ENCODE measurements at places on chromosomes 6 and 20. TPM values are rescaled to one million over a fixed set of nuclear protein-coding genes. Genes with fewer than 3 reads are reported as not detected.
A peak's percentile ranks its signal among the peaks of the same experiment; 100 is the strongest.

The KHDC1 gene
- polyA plus RNA-seq, result 12.3 TPM

GRCh38 chr20:32828029-32828680 is 8.4 kb downstream of the MAPRE1 start:
- DNase-seq, result no peak

GRCh38 chr6:27957516-27957915 is 475 bp downstream of the OR2B6 start:
- peak; percentile 1 for DNase-seq

DNA sequence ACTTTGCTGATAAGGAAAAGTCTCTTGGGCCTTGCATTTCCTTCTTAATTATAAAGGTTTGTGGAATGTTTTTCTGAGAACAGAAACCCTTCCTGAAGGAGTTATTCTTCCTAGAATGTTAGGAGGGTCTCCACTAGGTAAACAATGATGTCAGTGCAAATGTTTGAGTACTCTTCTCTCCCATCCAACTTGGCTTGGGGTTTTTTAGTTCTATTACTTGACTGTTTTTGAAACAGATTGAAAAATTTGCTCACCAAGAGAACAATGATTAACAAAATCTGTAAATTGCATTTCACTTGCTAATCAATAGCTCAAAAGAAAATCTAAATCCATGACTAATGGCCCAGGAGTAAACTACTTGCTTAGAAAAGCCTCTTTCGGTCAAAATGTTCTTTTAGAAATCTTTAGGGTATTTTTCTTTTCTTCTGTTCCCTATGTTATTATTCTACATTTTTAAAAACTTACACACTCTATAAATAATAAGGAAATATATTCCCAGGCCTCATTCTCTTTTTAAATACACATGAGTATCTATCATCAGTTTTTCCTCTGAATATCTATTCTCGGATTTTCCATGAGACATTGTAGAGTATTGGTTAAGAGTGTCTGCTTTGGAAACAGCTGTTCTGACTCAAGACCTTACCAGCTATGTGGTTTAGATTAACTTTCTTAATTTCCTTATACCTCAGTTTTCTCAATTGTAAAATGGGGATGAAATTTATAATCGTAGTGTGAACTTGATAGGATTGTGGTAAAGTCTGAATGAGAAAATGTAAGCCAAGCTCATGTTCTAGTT is 234.2 kb upstream of the CITED2 start:
- no peak for DNase-seq

The ARMH2 gene
- polyA plus RNA-seq, result not detected

DNA sequence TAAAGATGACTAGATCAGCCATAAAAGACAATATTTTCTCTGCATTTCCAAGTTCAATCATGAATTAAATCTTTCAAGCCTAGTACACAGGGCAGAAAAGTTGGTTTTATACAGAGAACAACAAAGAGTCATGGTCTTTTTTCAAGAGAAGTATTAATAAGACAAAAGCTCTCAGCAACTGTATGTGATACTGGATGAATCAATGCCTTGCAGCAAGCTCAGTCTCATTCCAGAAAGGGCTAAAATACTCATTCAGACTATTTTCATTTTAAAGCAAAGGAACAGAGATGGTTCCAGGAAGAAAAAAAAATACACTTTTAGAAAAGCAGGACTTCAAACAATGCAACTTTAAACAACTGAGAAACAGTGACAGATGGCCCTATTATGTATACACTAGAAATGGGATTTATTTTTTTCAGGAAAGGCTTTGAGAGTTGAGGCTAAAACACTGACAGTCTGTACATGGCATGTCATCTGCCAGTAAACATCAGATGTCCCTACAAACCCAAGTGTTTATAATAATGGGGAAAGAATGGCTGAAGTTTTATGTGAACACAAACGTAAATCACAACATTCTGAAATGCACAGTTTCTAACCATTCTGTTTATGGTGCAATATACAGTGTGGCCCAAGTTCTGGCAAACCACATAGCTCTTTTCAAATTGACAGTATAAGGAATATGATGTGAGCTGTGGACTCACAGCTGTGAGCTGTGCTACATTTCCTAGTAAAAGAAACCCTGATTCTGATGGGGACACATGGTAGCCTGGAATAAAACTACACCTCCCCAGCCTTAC is 114.3 kb upstream of the DST start:
- DNase-seq, result no peak

The TP53INP2 gene
- polyA plus RNA-seq, result 13.9 TPM

DNA sequence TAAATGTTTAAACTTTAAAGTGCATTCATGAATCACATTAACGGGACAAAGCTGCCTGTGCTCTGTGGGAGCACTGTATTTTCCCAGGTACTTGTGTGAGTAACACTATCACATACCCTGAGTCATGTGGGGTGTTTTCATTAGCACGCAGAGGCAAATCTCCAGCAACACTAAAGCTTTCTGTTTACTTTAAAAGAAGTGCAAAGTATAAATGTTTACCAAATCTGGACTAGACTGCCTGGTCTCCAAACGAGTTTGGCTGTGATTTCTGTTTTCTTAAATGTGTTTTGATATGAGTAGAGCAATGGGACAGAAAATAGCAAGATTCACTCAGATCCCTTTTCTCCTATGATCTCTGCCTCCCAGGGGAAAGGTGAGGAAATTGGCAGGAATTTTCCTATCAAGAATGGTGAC is 28.8 kb upstream of the RIPPLY2 start:
- DNase-seq, result no peak

DNA sequence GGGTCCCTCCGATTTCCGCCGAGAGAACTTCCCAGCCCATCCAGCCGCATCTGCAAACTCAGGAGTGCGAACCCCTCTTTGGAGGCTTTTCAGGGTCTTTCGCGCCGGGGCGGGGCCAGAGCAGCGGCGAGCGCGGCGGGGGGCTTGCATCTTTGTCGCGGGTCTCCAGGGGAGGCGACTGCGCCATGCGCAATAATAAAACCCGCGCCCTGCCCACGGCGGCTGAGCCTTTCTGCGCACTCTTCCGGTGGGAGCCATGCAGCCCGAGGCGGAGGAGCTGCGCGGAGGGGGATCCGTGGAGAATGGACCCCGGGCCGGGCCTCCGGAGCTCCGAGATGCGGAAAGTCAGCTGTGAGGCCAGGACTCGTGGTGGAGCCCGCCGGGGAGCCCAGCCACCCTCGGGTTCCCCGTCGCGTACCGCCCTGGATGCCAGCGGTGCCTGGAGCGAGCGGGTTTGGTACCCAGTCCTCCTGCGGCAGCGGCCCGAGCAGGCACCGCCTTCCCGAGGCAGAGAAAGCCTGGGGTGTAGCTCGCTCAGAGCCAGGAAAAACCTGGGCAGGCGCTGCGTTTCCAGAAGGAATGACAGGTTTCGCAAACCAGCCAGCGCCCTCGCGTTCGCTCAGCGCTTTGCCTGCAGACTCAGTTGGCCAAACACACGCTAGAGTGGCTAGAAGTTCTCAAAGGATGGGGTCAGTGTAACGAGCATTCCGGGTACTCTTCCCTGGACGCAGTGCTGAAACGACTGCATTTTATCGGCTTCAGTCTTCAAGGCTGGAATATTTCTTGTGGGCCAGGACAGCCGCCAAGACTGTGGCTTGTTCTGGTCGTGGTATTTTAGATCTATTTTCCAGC is 1.2 kb downstream of the AKAP12 start:
- DNase-seq, result peak; percentile 45

The FAM229B gene
- 40.6 TPM for polyA plus RNA-seq

GRCh38 chr20:1616858-1617434 is 2.9 kb downstream of the SIRPB1 start:
- no peak for DNase-seq

GRCh38 chr6:112620812-112621569 is 273.9 kb downstream of the RFPL4B start:
- no peak for DNase-seq

DNA sequence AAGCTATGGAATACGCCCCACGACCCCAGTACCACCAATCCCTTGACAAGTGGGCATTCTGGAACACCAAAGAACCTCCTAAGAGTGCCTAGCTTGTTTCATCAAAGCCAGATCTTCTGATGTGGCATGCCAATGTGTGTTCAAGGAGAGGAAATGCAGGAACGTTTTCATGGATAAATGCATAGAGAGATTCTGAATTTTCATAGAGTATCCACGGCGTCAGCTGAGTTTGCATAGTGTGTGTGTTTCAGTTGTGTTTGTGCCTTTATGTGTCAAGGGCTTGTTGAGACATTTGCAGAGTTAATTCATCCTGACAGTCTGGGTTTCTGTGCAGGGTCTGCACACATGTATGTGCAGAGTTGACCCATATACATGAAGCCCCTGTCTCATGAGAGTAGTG is 172.7 kb upstream of the LRFN2 start:
- no peak for DNase-seq

The GPR63 gene
- polyA plus RNA-seq, result 4.9 TPM

DNA sequence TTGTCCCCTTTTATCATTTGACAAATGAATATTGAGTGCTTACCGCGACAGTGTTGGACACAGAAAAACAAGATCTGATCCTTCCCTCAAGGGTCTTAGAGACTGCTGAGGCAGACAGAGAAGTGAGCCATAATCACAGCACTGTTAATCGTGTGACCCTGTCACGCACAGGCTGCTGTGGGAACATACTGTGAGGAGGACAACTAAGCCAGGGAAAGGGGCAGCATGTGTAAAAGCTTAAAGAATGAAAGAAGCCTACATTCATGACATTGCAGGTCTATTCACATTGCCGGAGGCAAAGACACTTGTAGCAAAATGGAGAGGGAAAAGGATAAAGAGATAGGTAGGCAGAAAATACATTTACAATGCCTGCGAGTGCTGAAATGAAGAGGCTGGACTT is 32.7 kb downstream of the TRDN start:
- DNase-seq, result no peak
